ENCODE measurements at places on chromosomes 3 and 15.
A peak's percentile ranks its signal among the peaks of the same experiment; 100 is the strongest.

DNA sequence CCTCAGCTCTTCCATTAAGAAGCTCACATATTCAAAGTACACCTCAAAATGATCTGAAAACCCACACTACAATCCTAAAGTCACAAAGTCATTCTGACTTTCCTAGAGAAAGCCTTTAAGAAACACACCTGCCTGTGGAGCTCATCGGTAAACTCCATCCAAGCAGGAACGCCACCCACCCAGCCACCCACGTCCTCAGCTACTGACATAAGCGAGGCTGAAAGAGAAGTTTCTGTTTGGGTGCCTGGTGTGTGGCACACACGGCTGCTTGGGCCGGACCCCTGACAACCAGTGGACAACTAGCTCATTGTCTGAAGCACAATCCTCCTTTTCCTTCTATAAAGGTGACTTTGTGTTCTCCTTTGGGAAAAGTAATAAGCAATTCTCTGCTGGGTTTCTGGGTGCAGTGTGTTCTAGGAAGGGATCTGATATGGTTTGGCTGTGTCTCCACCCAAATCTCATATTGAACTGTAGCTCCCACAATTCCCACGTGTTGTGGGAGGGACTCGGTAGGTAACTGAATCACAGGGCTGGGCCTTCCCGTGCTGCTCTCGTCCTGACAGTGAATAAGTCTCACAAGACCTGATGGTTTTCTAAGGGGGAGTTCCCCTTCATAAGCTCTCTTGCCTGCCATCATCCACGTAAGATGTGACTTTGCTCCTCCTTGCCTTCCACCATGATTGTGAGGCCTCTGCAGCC, 26.1 kb downstream of the FAM174B start:
- DNase-seq: no peak

- no peak for DNase-seq
Observed at GRCh38 chr3:46239301-46239938, 2.8 kb upstream of the CCR3 start.

DNA sequence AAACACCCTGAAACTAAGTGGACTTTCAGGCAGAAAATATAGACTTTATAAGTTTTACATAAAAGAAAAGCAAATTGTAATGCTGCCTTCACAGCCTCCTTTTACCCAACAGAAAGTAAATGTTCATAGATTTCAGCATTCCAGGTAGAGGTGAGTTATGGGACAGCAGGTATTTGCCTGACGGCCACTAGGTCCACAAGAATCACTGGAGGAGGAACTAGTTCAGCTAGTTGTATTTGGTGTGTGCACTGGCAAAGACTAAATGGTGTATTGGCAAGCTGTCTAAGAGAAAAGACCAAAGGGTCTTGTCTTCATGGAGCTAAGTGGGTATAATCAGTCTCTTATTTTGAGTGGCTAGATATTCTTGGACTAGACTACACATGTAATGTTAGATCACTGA, 34.2 kb downstream of the ZNF654 start:
- no peak for DNase-seq

- no peak for DNase-seq
Observed at GRCh38 chr3:30426293-30426993, 180.0 kb upstream of the TGFBR2 start.

GRCh38 chr3:113136544-113136943, 74.8 kb upstream of the BOC start:
- no peak for DNase-seq

DNA sequence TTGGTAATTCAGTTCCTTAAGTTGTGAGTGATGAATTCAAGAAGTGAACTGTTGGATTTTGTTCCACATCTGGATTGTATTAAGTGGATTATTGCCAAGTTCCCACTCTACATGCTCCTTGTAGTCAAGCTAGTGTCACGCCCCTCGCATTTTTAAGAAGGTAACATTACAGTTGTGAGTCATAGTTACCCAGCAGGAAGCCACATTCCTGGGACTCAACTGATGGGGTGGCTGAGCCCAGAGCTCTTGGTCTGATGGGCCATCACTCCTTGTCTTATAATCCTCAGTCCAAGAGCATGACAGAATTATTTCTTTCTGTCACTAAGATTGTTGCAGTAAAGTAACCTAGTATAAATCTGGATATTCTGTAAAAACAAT, 102.7 kb downstream of the PTPRG start:
- no peak for DNase-seq

- DNase-seq: no peak
Observed at GRCh38 chr3:178545337-178545736, 9.1 kb downstream of the KCNMB2 start.

DNA sequence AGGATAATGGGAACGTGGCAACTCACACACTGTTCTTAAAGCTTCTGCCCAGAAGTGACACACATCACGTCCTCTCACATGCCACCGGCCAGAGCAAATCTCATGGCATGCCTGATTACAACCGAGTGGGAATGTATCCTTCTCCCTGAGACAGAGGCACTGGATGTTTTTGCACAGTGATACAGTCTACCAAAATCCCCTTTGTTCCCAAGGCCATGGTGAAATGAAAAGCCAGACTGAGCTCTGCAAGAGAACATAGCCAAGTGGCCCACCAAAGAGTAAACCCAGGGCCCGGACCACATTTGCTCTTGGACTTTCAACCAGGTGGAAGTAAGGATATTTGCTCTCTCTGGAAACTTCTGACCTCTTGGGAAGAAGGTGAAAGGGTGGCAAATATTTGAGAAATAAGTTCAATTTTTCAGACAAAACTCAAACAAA, 186.2 kb upstream of the STT3B start:
- no peak for DNase-seq

GRCh38 chr3:169964176-169964575, 2.4 kb upstream of the SEC62 start:
- no peak for DNase-seq

DNA sequence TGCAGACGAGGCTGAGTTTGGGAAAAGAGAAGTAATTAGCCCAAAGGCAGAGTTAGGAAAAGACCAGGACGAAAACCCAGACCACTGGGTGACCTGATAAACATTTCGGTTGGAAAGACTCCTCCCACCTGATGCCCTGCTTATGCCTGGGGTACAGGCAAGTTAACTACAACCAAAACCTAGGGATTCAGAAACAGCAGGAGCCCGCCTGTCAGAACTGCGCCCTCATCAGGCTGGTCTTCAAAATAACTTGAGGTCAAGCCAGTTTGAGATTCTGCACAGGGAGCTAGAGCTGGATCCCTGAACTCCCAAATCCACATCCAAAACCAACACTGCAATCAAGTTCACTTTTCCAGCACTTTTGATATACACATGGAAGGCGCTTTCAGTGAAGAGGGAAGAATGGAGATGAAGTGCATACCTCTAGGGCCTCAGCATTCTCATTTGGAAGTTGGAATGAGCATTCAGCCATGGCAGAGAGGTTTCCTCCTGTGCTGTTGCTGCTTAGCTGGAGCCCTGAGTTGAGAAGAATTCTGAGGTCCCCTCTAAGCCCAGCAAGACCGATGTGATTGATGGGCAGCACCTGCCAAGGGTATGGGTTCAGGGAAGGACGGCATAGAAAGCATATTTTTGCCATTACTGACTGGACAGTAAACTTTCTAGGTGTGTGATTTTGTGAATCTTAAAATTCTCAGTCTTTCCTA, 11.6 kb downstream of the TSEN2 start:
- DNase-seq: no peak

DNA sequence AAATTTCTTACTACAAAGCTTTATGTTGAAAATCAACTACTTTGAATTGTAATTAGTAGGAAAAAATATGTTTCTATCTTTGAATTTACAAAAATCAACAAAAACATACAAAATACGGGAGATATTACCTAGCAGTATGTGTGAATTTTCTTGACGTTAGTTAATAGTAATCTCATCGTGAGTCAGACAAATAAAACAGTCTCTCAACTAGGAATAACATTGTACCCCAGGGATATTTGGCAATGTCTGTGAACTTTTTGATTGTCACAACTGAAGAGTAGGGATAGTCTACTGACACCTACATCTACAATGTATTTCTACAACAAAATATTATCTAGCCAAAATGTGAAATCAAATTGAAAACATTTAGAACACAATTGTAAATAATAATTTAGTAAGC, 250.3 kb downstream of the POLQ start:
- DNase-seq: no peak

GRCh38 chr15:36879568-36880222, 220.7 kb downstream of the MEIS2 start:
- no peak for DNase-seq

- DNase-seq: no peak
Observed at GRCh38 chr15:80480909-80481308, 76.7 kb downstream of the ARNT2 start.

GRCh38 chr3:14633819-14634424, 17.6 kb upstream of the CCDC174 start:
- DNase-seq: peak; percentile 44

GRCh38 chr15:100111125-100112060, 230.4 kb downstream of the ADAMTS17 start:
- DNase-seq: no peak

- DNase-seq: no peak
Observed at GRCh38 chr3:124722589-124722988, 7.7 kb upstream of the UMPS start.

DNA sequence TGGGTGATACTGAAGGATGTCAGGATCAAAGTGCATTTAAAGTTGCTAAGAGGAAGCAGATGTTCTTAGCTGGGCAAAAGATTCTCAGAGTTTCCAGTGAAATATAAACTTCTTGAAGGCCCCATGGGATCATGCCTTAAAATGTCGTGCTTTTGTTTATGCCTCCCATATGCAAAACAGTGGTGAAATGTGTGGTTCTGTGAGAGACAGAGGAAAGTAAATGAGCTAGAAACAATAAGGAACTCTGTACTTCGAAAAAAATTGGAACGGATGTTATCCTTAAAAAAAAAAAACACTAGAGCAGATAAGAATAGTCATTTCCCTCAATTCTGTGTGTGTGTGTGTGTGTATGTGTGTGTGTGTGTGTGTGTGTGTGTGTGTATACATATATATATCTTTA, 497.0 kb upstream of the TBL1XR1 start:
- no peak for DNase-seq

DNA sequence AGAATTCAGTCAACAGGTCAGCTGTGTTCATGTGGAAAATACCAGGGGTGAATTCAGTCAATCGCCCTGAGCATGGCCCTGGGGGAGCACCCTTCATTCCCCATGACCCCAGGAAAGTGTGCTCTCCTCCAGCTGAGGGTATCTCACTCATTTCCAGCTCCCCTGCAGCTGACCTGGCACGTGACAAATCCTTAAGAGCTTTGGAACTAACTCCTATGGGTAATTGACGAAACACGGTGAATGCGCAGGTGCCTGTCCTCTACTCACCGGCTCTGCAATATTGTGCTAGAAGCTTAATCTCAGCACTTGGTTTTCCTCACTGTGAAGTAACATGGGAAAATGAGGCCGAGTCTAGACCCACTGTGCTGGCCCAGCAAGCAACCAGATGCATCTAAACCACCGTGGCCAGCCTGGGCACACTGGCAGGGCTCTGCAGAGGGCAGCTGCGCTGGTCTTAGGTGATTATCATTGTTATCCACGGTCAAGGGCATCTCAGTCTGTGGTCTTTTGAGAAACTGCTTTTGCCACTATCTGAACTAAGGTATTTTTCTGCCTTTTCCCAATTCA, 63.1 kb downstream of the SPSB4 start:
- no peak for DNase-seq

DNA sequence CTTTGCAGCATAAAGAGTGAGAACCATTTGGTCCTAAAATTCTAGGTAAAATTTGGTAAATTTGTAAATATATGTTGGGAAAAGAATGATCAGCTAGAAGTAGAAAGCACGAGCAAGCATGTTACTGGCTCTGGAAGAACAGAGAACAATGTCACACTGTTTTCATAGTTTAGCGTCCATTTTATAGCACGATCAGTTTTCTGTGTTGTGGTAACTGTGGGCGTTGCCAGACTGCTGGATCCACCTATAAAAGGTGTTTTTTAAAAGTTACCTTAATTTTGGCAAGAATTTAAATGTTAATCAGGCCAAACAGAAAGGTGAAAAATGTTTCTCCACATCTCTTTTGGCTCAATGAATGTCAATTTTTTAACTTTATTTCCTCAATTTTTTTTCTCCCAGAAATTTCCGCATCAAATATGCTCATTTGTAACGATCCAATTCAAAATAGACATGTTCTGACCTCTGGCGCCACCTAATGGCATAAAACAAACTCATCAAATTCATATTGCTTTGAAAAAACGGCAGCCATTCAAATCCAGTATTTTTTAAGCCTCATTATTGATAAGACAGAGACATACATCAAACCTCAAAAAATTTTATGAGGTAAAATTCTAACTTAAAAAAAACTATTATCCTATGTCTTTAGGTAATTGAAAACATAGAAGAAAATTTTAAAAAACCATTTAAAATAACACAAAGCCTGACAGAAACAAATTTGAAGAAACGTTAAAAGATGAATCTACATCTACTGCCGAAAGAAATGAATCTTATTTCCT, 5.5 kb upstream of the GP5 start:
- peak; percentile 61 for DNase-seq

DNA sequence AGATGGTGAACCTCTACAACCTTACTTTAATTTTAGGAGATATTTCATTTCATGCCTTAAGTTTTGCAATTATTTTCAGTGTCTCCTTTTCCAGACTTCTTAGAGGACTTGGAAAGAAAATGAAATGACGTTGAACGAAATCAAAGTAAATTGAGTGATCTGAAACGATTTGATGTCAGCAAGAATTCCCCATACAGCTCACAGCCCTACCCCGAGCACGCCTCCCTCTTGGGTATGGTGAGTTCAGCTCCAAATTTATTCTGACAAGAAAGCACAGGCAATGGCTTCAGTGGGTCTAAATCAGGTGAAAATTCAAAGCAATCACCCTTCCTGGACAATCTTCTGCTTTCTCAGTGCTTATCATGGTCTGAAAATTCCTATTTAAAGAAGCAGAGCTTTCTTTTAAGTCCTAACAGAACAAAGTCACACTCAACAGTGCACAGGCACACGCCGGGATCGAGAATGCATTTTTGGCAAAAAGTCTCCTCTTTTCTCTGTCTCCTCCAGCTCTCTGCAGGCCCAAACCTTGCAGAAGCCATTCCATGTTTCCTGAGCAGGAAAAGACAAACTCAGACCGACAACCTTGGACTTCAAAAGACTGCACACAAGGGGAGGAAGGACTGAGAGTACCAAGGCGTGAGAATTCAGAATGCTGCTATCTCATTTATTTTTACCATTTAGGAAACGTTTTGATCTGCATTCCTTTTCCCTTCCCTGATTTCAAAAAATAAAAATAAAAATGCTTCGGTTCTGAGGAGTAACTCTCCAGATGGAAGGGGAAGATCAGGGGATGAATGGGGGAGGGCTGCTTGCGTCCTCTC, 72.0 kb downstream of the CCNL1 start:
- no peak for DNase-seq
